GF-D8 (cell line): ENCODE measurements at places on chromosomes 7 and 10.

DNA sequence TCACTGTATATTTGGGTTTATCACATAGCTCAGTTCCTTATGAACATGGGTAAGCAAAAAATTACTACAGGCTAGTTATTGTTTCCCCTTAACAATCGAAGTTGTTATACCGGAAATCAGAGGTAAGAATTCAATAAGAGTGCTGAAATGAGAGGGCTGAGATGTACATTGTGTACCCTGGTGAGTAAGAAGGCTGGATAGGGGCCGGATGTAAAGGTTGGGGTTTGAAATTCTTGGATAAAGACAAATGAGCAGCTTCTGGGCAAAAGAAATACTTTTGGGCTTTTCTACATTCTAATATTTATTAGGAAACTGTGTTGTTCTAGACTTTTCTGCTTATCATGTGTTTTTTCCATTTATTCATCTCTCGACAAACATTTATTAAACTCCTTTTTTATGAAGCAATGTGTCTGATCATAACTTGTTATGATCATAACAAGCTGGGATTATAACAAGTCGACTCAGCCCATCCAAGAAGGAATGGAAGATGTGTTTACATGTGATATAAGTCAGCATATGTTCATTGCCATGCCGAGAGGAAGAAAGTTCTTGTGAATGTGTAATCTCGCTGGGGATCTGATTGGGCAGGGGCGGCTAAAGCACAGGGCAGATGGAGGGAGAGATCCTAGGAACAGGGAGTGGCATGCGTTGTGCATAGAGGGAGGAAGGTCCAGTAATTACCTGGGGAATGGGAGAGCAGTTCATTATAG, 155.3 kb downstream of the PLXDC2 start:
- no peak for DNase-seq

- no peak for DNase-seq
Measured at GRCh38 chr10:104038958-104039752, 46.5 kb downstream of the COL17A1 start.

DNA sequence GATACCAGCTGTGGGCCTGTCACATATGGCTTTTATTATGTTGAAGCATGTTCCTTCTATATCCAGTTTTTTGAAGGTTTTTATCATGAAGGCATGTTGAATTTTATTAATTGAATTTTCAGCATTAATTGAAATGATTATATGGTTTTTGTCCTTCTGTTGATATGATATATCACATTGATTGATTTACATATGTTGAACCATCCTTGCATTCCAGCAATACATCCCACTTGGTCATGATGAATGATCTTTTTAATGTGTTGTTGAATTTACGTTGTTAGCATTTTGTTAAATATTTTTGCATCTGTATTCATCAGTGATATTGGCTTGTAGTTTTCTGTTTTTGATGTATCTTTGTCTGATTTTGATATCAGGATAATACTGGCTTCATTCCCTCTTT, 21.2 kb downstream of the PRSS37 start:
- no peak for DNase-seq

DNA sequence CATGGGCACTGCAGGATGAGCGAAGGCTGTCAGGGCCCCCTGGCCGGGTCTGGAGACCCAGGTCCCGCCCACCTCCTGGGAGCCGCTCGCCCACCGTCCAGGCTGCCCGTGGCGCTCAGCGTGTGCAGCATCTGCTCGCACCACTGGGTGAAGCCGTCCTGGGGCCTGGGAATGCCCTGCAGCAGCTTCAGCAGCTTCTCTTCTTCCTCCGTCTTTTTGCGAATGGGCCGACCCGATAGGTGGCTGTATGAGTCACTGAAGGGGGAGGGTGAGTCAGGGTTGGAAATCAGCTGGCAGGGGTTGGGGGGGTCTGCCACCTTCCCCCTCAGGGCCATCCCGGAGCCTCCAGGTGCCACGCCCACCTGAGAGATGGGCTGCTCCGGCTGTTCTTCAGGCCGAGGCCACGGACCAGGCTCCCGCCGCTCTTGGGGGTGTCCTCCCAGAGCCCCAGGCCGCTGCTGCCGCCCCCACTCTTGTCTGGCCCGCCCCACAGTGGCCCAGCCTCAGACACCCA, 8.7 kb downstream of the GNB2 start:
- DNase-seq = no peak

DNA sequence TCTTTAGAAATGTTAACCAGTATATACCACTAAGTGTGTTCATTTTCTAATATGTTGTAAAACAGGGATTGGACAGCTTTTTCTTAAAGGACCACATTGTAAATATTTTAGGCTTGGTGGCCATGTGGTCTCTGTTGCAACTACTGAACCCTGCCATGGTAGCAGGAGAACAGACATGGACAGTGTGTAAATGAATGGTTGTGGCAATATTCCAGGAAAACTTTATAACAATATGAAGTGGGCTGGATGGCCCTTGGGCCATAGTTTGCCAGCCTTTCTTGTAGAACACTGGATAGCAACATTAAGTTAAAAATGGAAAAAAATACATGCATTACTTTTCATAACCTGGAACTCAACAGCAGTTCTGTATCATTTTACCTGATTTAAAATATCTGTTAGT, 61.0 kb downstream of the SND1 start:
- no peak for DNase-seq

DNA sequence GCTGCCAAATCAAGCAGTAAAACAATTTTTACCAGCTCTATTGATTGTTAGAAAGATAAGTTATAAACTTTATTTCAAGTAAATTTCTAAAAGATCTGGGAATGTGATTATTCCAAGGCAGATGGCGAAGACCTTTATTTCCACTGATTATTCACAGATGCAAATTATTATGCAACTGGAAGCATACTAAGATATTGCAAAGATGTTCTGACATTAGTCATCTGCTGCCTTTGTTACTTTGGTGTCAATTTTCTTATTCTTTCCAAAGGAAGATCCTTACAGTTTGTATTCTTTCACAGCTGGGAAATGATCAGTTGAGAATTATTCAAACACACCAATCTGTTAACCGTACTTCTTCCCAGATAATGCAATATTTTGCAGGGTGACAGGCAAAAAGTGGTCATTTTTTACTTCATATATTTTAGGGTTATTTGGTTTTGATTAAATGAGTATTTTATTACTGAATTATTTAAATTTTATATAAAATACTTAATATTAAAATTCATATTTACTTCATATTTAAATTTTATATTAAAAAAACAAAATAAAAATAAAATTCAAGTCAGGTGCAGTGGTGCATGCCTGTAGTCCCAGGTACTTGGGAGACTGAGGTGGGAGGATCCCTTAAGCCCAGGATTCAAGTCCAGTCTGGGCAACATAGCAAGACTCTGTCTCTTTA, 171.3 kb downstream of the FZD1 start:
- no peak for DNase-seq

GRCh38 chr7:159107161-159107892, 37.3 kb downstream of the VIPR2 start:
- no peak for DNase-seq

DNA sequence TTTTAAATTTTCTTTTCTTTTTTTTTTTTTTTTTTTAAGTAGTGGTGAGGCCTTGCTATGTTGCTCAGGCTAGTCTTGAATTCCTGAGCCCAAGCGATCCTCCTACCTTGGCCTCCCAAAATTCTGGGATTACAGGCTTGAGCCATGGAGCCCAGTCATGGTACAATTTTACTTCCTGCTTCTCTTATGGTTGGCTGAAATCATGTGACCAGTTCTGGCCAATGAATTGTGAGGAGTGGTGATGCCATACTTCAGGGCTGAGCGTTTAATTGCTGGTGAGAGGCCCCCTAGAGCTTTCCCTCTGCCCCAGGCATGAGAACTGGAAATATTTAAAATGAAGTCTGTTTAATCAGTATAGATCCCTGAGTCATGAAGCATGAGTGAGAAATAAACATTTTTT, 22.2 kb upstream of the BAIAP2L1 start:
- no peak for DNase-seq

- peak; percentile 33 for DNase-seq
Measured at GRCh38 chr7:88322151-88322550, 15.5 kb upstream of the STEAP4 start.

GRCh38 chr7:23811540-23811939, 101.5 kb downstream of the STK31 start:
- DNase-seq = no peak

GRCh38 chr7:82153776-82154175, 289.8 kb downstream of the CACNA2D1 start:
- DNase-seq = no peak

DNA sequence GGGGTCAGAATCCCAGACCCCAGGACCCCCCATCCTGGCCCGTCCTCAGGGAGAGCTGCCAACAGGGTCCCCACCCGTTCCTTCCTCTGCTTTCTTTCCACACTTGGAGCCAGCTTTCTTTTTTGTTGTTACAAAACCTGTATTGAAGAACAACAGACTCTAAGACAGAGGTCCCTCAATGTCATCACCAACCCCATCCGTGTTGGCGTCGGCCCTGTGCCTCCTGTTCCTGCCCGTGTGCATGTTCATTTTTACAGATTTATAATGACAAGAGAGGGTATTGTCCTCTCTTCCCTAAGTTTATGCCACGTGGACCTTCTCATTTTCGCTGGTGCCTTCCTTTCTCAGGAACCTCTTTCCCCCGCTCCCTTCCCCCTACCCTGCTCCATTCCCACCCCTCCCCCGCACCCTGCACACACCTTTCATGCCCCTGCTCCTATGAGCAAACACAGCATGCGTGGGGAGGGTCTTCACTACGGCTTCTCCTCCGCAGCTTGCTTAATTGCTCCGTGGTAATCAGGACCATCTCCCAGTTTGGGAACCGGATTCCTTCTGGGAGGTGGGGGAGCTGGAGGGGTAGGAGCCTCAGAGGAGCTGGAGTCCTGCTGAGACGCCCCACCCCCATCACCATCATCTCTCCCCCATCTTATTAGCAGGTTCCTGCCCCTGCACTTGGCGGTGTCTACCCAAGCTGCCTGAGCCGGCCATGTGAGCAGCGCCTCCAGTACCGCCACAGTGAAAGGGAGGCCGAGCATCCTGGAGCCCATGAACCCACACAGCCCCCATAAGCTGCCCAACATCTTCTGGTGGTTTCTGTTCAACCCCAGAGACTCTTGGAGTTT, 88.0 kb upstream of the INSIG1 start:
- DNase-seq = no peak

DNA sequence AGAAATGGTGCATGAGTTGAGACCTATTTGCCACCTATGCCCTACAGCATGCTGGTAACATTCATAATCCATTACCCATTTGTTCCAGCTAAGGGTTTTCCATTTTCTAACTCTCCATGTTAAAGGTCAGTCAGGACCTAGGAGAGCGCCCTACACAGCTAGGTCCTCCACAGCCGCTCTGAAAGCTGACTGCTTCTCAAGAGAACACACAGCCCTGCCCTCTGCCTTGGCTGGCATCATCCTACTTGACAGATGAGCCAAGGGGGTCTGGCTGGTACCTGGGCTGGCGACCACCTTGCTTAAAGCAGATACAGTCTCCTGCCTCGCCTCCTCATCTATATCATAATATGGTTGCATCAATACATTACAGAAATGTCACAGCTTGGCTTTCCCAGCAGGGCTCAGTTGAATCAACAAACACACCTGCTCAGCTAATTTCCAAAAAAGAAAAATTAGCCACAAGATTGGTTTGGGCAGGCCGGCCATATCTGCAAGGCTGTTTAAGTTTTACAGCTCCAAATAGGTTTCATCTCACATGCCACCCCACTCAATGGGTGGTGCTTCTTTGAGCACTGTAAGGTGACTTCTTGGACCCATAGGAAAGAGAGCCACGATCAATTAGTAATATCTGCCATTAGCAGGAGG, 17.3 kb downstream of the TLL2 start:
- DNase-seq = no peak

- DNase-seq = no peak
Measured at GRCh38 chr10:36817898-36818297, 307.5 kb upstream of the ANKRD30A start.

GRCh38 chr7:107047902-107048782, 3.6 kb downstream of the PRKAR2B start:
- no peak for DNase-seq

GRCh38 chr7:155555116-155555695, 8.8 kb upstream of the CNPY1 start:
- no peak for DNase-seq

DNA sequence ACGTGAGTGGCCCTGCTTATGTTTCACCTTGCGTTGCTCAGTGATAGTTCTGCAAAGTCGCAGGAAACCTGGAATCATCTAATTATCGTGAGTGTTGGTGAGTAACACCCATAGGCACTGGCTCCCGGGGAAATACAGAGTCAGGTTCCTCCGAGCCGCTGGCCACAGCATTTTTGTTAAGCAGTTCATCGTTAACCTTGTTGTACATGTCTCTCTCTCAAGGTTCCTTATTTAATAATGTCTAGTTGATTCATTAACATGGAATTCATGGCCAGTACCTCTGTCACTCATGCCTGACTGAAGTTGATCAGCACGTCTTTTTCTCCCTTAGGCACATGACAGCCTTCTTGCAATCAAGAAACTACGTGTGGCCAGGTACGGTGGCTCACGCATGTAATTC, 3.1 kb upstream of the ZFAND2A start:
- DNase-seq = no peak

DNA sequence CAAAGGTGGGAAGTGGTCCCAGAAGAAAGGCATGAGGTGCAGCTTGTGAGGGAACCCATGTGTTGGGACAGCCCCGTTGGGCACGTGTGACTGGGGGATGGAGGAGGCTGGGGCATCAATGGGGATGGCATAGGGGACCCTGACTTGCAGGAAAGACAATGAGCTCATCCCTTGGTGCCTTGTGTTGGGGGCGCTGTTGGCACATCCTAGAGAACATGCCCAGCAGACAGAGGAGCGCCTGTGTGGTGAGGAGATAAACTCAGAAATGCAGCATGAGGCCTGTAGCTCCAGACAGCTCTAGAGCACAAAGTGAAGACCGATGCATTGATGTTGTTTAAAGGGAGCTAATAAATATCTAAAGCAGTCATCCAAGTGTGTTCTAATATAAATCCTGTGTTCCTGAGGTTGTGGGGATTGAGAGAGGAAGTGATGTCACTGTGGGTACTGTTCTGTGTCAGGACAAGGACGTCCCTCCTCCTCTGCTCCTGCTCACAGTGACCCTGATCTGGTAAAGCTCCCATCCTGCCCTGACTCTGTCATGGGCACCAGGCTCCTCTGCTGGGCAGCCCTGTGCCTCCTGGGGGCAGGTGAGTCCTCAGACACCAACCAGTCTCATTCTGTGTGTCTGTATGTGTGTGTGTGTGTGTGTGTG, 126.1 kb upstream of the PRSS58 start:
- peak; percentile 92 for DNase-seq

DNA sequence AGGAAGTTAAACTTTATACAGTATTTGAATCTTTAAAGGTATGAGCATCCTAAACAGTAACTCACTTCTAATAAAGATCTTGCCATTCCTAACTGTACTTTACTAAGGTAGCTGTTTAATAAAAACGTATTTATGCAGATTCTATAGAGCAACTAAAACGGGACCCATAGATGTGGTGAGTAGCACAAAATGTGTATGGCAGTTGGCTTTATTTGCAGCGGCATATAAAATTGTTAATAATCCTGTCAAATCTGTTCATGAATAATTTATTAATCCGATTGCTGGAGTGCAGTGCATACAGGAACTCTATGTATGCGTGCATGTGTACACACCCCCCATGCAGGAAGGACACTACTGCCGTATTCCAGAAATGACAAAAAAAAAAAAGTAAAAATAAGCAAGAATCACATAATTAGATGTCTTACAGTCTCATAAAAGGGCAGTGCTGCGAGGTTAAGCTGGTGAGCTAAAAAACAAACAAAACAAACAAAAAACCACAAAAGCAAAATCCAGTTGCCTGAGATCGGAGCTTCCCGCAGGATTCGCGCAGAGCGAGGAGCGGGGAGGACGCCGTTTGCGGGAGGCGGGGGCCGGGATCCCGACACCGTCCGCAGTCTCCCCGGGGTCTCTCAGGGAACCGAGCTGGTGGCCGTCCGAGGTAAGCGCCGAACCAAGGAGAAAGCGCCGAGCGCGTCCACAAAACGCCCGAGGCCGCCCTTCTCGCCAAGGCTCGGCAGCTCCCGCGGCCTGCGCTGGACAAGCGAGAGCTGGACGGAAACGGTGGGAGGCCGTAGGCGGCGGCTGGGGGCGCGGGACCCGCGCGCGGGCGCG, 518 bp upstream of the COMMD3 start:
- no peak for DNase-seq
